ENCODE measurements at places on chromosomes 3 and 15.

DNA sequence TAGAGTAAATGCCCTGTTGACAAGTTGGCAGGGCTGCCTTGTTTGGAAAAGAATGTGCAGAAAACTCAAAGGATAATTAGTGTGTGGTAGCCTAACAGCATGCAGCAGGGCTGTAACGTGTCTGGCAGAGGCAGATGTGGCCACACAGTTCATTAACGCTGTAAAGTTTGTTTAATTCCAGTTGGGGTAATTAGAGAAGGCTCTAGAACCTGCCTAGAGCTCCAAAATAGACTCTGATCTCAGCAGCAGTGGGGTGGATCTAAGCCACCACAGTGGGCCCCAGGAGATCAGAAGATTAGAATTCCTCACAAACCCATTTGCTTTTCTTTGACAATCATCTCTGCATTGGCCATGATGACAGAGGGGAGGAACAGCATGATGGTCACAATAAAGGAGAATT lies 65.1 kb upstream of the LEKR1 start:
- no peak for DNase-seq

DNA sequence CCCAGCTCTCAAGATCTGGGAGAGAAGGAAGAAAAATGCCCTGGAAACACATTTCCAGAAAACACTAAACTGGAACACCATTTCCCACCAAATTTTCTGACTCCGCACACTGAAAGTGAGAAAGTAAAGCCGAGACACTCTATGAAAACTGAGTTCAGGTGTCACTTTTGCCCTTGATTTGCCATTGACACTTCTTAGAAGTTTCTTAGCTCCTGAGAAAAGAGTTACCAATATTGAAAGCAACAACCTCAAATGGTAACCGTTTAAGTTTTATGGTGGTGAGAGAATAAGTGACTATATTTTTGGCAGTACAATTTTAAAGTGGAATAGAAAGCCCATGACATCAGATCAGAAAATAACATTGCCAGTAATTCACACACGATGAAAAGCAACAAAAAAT lies 39.0 kb downstream of the CD86 start:
- DNase-seq = no peak

GRCh38 chr3:179149406-179149867 lies 1.3 kb downstream of the PIK3CA start:
- DNase-seq = no peak

DNA sequence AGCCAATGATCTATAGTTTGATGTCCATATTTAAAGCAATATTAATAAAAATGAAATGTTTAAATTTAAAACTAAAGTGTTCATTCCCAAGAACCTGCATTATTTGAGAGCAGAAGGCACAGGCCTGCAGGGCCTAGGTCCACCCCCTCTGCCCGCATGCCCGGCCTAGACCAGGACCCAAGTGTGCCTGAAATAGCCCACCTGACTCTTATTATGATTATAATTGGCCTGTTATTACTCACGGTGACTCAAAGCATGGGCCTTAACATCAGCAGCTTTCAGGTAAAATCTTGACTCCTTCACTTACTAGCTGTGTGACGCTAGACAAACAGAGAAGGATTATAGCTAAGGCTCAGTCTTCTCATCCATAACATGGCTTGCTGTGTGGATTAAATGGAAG lies 128.8 kb downstream of the PLCL2 start:
- DNase-seq = no peak

DNA sequence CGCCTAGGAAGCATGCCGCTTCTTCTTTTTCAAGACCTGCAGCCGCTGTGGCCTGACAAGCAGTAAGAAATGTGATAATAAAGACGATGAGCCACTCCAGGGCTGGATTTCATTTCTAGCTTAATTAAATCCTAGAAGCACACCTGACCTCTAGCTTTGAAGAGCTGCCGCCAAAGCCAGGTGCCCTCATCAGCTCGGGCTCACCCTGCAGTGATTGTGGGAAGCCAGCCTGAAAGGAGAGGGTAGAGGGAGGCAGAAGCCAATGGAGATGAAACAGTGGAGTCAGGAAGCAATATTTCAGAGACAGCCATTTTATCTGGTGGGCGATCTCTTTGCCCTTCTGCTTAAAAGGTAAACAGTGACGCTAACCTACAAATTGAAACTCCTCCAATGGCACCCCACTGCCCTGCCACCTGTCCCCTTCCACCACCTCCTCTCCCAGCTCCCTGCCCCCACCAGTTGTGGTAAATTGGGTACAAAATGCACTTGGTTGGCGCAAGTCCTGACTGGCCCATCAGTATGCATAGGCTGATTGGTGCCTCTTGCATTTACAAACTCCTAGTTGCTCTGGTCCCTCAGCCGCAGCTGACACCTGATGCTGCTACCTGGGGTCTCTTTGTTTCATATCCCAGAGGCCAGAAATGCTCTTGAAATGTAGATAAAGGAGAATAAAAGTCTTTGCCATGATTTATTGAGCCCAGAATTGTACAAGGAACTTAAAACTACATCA lies 385.3 kb downstream of the PDCD6IP start:
- no peak for DNase-seq

- no peak for DNase-seq
These were observed 12.3 kb upstream of the KPNA4 start for GRCh38 chr3:160577556-160578195.

- no peak for DNase-seq
These were observed 21.1 kb downstream of the PARP15 start for GRCh38 chr3:122598556-122598955.

DNA sequence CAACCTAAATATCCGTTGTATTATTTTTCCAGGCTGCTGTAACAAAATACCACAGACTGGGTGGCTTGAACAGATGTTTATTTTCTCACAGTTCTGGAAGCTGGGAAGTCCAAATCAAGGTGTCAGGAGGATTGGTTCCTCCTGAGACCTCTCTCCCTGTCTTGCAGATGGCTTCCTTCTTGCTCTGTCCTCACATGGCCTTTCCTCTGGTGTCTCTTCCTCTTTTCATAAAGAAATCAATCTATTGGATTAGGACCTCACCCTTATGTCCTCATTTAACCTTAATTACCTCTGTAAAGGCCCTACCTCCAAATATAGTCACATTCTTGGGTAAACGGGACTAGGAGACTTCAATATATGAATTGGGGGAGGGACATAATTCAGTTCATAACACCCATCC lies 89.2 kb upstream of the PLCL2 start:
- DNase-seq = no peak

DNA sequence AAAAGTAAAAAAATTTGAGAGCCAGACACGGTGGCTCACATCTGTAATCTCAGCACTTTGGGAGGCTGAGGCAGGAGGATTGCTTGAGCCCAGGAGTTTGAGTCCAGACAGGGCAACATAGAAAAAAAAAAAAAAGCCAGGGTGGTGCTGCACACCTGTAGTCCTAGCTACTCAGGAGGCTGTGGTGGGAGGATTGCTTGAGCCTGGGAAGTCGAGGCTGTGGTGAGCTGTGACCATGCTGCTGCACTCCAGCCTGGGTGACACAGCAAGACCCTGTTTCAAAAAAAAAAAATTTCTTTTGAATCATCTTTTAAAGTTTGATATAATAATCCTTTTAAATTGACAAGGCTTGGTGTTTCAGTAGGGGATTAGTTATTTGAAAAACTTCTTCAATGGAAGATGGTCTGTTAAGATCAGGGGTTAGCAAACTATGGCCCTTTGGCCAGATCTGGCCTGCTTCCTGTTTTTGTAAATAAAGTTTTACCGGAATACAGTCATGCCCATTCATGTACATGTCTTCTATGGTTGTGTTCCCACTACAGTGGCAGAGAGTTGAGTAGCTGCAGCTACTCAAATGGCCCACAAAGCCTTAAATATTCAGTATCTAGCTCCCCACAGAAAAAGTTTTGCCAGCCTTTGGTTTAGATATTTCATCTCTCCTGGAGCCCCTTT lies 28.9 kb downstream of the CDAN1 start:
- no peak for DNase-seq

- DNase-seq = no peak
These were observed 55.2 kb upstream of the CHRNA7 start for GRCh38 chr15:31974855-31975829.

DNA sequence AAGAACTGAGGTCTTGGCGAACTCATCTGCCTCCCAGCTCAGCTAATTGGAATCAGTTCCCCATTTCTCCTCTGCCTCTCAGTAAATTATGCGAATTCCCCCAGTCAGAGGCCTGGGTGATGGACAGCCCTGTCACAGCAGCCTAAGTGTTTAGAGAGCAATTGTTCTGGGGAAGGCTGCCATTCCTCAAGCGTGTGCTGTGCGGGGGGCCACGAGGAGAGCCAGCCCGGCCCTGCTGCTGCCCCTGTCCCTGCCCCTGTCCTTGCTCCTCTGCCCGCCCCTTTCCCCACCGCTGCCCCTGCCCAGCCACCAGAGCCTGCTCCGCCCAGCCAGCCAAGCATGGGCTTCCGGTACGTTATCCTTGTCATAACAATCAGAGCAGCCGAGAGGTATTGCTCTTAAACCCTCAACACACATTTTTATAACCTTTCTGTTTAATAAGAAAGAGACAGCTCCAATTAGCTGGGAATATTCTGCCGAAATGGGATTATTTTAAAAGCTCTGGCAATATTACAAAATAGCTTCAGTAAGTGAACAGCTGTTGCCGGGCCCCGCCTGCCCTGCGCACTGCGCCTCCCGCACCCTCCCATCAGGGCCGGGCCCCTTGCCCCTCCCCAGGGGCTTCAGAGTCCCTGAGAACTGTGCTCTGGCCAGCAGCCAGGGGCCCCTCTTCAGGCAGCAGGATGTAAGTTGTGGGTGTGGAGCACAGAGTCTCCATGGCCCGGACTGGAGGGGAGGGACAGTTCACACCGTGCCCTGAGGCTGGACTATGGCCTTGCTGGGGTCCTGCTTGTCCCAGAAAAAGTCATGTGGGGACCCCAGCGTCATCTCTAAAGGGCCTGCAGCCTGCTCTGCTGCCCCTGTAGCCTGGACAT lies 12.4 kb upstream of the CACNA2D2 start:
- DNase-seq = no peak

- no peak for DNase-seq
These were observed 724.7 kb upstream of the ZNF385D start for GRCh38 chr3:22475665-22476240.

GRCh38 chr3:158434412-158435038 lies 136.5 kb upstream of the MLF1 start:
- DNase-seq = no peak

- DNase-seq = no peak
These were observed 215.6 kb downstream of the LPP start for GRCh38 chr3:188369526-188369925.

GRCh38 chr3:24604215-24604614 lies 109.6 kb upstream of the THRB start:
- no peak for DNase-seq

DNA sequence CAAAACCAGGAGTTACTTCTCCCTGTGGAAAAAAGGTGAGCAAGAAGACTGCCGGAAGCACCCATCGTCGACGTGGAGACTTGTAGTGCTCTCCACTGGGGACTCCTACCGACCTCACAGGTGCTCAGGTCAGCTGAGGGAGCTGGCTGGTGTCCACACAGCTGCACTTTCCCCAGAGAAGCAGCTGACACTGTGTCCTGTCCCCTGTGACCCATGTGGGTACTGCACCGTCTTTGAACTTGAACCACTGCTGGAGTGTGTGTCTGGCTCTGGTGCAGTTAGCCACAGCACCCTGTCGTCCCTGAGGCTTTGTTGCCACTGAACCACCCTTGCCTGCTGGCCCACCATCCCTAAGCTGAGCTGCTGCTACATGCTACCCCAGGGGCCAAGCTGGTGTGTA lies 270.8 kb downstream of the CACNA2D3 start:
- DNase-seq = no peak

GRCh38 chr3:130677343-130677742 lies 69.3 kb downstream of the PIK3R4 start:
- DNase-seq = no peak

DNA sequence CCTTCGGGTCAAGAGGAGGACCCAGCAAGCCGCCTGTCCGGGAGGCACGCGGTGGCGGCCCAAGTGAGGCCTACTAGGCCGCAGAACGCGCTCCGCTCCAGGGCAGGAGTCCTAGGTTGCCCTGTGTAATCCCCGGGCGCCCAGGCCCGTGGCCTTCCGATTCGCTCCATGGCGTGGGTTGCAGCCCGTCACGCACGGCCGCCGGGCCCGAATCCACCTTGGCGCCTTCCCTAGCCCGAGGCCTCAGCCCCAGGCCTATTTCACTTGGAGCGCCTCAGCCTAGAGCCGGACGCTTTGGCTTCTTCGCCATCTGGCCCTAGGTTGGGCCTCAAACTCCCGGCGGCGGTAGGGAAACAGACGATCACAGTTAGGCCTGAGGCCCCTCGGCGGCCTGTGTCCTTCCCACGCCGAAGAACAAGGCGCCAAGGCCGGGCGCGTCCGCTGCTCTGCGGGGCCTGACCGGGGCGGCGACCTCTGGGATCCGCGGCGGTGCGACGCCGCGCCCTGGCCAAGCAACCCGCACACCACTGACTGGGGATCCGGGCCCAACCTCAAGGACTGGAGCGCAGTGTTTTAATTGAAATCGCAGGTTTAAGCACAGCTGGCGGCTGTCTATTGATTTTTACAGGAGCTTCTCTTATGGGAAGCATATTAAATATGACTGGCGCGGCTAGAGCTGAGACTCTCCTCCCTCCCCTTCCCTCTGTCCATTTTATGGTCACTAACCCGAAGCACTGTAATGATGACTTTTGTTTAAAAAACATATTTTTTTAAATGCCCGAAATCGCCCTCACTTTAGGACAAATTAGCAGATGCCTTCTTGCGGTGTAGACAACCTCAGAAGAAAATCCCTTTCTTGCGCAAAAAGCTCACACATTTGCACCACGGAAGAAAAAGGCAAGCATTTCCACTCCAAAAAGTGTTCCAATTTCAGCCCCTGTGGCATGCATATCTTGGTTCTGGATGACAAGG lies 3.8 kb upstream of the FEZF2 start:
- no peak for DNase-seq

GRCh38 chr3:168973206-168973605 lies 690.3 kb downstream of the MECOM start:
- no peak for DNase-seq

DNA sequence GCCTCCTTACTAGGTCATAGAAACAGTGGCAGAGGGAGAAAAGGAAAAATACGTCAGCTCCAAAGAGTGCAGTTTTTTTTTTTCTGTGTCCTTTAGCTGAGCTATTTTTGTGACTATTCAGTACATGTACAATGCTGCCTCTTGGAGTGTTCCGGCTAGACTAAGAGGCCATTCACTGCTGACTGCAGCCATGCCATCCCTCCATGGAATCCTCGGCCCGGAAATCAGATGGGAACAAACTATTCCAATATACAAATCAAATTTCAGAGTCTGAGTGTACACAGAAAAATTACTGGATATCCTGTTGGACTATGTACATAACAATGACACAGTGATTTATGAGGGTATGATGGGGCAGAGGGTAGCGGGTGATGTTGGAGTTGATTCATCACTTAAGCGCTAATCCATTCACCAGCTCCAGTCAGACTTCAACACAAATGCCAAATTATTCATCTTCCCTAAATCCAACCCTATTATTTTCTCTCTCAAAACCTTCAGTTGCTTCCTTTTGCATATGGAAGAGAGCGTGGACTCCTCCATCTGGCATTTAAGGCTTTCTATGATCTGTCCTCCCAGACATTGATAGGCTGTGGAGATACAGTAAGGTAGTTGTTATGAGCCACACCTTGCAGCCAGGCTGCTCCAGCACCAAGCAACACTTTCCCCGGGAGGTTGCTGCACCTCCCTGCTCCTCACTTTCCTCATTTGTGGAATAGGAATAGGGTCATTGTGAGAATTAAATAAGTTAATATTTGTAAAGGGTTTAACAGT lies 109.1 kb downstream of the LPP start:
- DNase-seq = no peak
